ENCODE measurements at places on chromosomes 3 and 15.
A peak's percentile ranks its signal among the peaks of the same experiment; 100 is the strongest.

- DNase-seq = no peak
These were observed 256.5 kb downstream of the AGBL1 start for GRCh38 chr15:86336051-86336788.

- no peak for DNase-seq
These were observed 8.9 kb downstream of the OR5AC2 start for GRCh38 chr3:98095882-98096281.

DNA sequence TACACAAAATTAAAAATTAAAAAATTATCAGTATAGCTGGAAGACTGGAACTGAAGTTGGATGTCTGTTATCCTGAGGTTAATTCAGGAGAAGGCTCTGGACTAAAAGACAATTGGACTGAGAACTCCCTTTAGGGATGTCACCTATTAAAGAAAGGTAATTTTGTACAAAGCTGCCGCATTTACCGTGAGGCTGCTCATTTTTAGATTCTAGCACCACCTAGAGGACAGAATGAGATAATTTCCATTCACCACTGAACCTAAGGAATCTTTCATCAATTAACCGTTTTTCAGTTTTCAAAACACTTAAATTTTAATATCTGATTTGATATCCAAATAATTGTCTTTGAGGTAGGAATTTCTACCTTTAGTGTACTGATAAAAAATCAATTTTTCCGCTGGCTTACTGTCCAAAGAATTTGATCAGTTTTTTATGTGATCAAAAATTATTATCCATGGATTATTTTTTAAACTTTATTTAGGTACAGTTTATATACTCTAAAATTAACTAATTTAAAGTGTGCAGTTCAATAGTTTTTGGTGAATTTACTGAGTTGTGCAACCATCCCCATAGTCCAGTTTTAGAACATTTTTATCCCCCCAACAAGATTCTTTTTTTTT, 106.7 kb upstream of the TNIK start:
- peak; percentile 66 for DNase-seq

DNA sequence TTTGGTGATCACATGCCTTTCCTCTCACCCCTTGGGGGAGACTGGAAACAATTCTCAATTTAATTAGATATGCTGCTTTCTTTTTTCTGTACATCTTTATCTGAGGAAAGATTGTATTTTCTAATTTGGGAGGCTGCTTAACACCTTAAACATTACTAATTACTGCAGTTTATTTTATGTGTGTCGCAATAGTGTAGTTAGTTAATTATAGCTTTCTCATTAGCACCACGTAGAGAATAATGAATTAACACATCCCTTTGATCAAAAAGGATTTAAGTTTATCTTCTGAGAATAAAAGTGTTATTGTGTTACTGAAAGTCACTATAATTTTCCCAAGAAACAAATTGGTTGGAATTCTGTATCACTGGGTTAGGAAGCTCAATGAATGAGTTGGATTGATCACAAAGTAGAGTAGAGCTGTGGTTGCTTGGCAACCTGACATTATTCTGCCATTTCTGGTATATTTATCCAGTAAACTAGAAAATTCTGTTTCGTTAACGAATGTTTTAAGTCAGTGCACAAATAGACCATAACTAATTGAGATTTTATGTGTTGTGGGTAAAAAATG, 4.3 kb downstream of the CHL1 start:
- DNase-seq = no peak

GRCh38 chr3:55554634-55555425, 67.7 kb upstream of the WNT5A start:
- DNase-seq = no peak

- no peak for DNase-seq
These were observed 380.3 kb downstream of the RSL24D1 start for GRCh38 chr15:54816401-54816800.

- peak; percentile 34 for DNase-seq
These were observed 14.8 kb upstream of the ZNF774 start for GRCh38 chr15:90337256-90337655.

- DNase-seq = no peak
These were observed 428.0 kb downstream of the RBMS3 start for GRCh38 chr3:29708884-29709283.

GRCh38 chr3:31929826-31930502, 51.1 kb downstream of the OSBPL10 start:
- no peak for DNase-seq

- DNase-seq = no peak
These were observed 71.7 kb downstream of the GABRG3 start for GRCh38 chr15:27042646-27043045.

DNA sequence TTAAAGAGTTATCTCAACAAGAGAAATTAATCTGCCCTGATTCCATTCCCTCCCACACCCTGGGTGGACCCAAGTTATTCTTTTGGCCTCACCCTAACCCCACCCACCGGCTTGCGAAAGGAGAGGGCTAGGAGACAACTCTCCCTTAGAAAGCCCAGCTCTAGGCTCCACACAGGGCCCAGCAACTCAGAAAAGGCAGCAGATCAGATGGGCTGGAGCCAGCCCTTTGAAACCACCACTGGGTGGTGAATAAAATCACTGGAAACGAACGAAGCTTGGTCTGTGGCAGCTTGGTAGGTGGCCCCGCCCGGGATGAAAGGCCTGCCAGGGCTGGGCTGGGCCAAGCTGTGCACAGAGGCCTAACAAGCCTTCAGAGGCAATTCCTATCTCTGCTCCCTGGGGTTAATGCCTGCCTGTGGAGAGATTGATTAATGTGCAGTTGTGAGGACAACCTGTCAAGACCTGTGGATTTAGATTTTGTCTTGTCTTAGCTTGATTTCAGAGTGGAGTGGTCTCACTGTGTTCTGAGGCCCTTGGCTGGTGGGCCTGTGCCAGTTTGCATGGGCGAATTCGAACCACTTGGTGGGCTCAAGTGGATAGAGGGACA, 38.8 kb downstream of the BHLHE40 start:
- DNase-seq = peak; percentile 80

All from inflammatory macrophage treated with lipopolysaccharide for 4 hours (primary cell).